ENCODE measurements at places on chromosomes 12 and 14.

DNA sequence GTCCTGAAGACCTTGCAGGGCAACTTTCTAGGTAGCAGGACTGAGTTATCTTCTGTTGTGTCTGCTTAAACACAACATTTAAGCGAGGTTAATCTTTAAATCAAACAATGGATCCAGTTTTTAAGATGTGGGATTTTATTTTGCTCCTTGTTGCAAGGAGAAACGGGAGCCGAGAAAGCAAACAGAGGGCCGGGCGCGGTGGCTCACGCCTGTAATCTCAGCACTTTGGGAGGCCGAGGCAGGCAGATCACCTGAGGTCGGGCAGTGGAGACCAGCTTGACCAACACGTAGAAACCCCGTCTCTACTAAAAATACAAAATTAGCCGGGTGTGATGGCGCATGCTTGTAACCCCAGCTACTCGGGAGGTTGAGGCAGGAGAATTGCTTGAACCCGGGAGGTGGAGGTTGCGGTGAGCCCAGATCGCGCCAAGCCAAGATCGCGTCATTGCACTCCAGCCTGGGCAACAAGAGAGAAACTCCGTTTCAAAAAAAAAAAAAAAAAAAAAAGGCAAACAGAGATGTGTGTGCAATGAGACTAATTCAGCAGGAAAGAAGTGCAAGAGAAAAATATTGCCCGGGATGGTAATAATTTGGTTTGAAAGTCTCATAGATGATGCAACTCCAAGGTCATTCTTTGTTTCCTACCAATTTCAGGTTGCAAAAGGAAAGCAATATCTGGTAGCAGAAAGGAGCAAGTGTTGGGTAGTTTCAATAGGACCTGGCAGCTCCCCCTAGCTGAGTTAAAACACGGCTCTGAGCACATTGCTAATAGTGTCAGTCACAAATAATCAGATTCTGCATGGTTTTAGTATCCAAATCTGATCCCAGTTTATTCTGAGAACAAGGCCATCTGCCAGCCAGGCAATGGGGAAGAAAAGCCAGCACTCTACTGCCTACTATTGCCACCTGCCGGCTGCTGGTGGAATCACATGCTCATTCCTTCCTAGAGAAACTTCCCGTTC, 141.4 kb downstream of the PPM1H start:
- DNase-seq = peak; percentile 85

GRCh38 chr12:24200010-24200409, 250.5 kb upstream of the SOX5 start:
- no peak for DNase-seq

GRCh38 chr14:79605849-79606248, 605.5 kb downstream of the DIO2 start:
- no peak for DNase-seq

- no peak for DNase-seq
Measured at GRCh38 chr12:11853126-11853525, 203.7 kb downstream of the ETV6 start.

DNA sequence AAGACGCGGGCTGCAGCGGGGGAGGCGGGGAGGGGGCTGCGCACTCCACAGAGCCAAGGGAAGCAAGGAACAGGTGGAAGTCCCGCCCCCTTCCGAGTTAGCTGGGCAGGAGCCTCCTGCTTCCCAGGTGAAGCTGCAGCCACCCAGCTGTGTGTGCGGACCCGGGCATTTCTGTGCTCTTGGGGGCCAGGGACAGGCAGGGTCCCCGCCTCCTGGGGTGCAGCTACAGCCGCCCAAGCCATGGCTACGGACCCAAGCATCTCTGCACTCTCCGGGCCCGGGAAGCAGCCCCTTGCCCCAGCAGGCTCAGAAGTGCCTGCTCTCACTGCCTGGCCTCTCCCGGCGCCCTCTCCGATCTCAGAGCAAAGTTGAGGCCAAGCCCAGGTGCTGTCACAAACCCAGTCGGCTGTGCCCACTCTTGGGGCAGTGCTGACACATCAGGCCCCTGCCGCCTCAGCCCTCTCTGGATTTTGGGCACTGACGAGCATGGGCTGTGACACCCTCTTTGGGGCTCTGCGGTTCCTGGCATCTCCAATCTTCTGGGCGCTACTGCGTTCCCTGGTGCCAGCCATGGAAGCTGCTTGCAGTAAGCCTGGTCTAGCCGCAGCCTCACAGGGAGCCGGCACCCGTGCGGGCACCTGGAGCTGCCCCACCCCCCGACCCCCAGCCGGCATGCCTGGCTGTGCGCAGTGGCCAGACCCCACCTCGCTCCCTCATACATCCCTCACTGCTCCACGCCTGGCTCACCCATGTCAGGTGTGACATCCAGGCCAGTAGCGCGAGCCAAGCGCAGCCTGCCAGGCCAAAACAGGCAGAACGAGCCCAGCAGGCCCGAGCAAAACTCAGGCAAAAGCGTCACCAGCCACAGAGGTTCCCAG, 8.5 kb upstream of the MGAT4C start:
- no peak for DNase-seq

DNA sequence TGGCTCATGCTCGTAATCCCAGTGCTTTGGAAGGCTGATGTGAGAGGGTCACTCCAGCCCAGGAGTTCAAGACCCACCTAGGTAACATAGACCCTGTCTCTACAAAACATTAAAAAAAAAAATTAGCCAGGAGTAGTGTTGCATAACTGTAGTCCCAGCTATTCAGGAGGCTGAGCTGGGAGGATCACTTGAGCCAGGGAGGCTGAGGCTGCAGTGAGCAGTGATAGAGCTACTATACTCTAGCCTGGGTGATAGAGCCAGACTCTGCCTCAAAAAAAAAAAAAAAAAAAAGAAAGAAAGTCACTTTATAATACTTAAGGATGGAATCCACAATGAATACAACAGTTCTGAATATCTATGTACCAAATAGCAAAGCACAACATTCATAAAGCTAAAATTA, 10.2 kb upstream of the SLC10A1 start:
- DNase-seq = no peak

DNA sequence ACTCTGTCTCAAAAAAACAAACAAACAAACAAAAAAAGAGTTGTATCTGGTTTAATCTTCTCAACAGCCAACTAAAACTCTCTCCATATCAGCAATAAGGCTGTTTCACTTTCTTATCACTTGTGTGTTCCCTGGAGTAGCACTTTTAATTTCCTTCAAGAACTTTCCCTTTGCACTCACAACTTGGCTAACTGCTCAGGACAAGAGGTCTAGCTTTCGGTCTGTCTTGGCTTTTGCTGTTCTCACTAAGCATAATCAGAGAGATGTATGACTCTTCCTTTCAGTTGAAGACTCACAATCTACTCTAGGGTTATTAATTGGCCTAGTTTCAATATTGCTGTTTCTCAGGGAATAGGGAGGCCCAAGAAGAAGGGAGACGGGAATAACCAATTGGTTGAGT, 12.3 kb downstream of the NEMP1 start:
- DNase-seq = no peak

DNA sequence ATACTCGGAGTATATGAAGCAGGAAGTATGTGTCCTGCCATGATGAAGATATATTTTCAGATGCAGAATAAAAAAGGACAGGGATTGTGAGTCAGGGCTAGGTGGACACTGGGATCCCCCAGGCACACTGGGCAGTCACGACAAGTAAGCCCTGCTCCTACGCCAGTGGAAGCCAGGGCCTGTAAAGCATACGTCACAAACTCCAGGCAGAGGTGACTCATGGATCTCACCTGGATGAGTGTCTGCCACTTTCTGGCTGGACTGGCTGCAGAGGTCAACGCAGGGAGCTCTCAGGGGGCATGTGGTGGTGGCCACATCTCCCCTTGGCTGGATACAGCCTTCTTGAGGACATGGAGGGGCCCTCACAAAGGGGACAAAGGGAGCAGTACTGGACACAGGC, 262.3 kb downstream of the GLT1D1 start:
- DNase-seq = no peak

GRCh38 chr12:115507951-115508722, 769.4 kb downstream of the MED13L start:
- DNase-seq = no peak

- DNase-seq = no peak
Measured at GRCh38 chr12:127655691-127656090, 611.3 kb upstream of the TMEM132C start.

- DNase-seq = no peak
Measured at GRCh38 chr14:30242744-30243143, 315.1 kb upstream of the PRKD1 start.

GRCh38 chr14:26925876-26926584, 328.2 kb upstream of the NOVA1 start:
- no peak for DNase-seq

- DNase-seq = no peak
Measured at GRCh38 chr12:75305412-75306332, 24.5 kb downstream of the CAPS2 start.

DNA sequence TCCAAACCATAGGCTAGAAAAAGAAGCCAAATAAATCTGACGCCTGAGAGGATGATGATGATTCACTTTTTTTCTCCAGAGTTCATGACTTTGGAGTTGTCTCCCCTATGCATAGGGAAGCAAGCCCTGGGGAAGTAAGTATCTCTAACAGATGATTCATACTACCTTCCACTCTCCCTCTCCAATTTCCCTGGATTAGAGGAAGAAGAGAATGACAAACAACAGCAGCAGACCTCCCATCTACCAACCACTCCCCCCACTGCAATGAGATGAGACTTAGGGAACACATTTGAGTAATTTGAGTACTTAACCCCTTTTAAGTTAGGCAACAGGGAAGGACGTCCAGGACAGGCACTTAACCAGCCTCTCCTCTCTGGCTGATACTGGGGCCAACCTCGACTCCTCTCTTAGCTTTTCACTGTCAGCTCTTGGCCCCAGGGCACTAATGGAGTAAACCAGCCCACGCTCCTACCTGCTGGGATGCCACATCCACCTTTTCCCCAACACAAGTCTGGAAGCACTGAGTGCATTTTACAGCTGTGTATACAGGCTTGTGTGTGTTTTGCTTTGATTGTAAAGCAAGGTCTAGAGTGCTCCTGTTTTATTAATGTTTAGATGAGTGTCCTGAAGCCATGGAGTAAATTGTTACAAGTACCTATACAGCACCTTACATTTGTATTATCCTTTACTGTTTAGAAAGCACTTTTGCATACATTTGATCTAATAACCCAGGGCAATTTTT, 180.7 kb downstream of the PHLDA1 start:
- no peak for DNase-seq

DNA sequence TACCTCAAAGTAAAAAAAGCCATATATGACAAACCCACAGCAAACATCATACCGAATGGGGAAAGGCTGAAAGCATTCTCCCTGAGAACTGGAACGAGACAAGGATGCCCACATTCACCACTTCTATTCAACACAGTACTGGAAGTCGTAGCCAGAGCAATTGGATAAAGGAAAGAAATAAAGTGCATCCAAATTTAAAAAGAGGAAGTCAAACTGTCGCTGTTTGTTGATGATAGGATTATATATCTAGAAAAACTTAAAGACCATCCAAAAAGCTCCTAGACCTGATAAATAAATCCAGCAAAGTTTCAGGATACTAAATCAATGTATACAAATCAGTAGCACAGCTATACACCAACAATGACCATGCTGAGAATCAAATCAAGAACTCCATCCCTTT, 5.2 kb downstream of the NDUFA12 start:
- DNase-seq = no peak

- no peak for DNase-seq
Measured at GRCh38 chr12:46084666-46085631, 94.6 kb upstream of the SCAF11 start.

- peak; percentile 42 for DNase-seq
Measured at GRCh38 chr12:103503546-103504480, 8.0 kb upstream of the C12orf42 start.

- no peak for DNase-seq
Measured at GRCh38 chr14:44620121-44621019, 113.3 kb upstream of the FSCB start.

GRCh38 chr14:95935228-95935822, 58.7 kb downstream of the TUNAR start:
- DNase-seq = peak; percentile 42

DNA sequence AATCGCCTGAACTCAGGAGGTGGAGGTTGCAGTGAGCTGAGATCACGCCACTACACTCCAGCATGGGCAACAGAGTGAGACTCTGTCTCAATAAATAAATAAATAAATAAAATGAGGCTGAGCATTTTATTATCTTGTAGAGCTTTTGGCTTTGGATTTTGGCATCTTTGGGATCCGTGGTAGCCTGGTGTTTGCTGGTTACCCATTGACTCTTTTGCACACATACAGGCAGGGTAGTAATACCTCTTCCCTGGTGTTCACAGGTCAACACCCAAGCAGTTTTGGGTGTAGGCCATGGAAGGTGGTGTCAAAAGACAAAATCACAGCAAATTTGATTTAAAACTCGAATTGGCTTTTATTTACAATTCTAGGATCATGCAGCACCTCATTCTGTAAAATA, 27.8 kb downstream of the ACACB start:
- no peak for DNase-seq

DNA sequence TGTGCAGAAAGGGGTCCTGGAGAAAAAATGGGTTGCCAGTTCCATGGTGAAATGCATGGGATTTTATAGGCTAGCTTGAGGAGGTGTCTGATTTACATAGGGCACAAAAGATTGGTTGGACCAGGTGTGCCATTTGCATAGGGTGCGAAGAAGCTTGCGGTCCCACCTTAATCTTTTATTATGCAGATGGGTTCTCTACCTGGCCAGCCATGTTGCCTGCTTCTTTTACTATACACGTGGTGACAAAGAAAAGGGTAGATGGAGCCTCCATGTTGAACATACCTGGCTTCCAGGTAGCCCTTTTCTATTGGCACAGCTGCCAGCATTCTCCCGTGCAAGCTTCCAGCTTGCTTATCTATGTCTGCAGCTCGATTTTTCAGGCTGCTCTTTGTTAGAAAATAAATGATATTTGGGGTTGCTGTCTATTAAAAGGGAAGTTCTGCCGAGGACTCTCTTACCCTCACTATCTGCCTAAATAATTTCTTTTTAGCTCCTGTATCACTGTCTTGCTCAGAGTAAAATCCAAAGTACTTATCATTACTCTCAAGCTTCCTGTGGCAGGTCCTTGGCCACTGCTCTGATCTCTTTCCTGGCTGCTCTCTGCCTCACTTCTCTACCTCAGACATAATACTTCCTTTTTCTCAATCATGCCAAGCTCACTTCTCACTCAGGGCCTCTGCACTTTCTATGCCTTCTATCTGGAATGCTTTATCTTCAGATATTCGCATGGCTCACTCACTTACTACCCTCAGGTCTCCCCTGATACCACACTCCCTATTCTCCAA, 216.0 kb upstream of the DAAM1 start:
- DNase-seq = no peak

- peak; percentile 40 for DNase-seq
Measured at GRCh38 chr12:123705935-123706334, 6.2 kb upstream of the ATP6V0A2 start.
